ENCODE measurements at places on chromosomes 2 and 18. TPM values are rescaled to one million over a fixed set of nuclear protein-coding genes. Genes with fewer than 3 reads are reported as not detected.

The CDK15 gene
- total RNA-seq, result not detected

The HRH4 gene
- total RNA-seq, result not detected

The ALLC gene
- not detected for total RNA-seq

The CCDC74A gene
- 16.2 TPM for total RNA-seq

The CWC22 gene
- 17.0 TPM for total RNA-seq

The FEV gene
- total RNA-seq, result not detected

The UGT1A10 gene
- 0.11 TPM for total RNA-seq
